ENCODE measurements at places on chromosomes 1 and 21.

- no peak for DNase-seq
These were observed 104.7 kb upstream of the KIAA0040 start for GRCh38 chr1:175297291-175297690.

DNA sequence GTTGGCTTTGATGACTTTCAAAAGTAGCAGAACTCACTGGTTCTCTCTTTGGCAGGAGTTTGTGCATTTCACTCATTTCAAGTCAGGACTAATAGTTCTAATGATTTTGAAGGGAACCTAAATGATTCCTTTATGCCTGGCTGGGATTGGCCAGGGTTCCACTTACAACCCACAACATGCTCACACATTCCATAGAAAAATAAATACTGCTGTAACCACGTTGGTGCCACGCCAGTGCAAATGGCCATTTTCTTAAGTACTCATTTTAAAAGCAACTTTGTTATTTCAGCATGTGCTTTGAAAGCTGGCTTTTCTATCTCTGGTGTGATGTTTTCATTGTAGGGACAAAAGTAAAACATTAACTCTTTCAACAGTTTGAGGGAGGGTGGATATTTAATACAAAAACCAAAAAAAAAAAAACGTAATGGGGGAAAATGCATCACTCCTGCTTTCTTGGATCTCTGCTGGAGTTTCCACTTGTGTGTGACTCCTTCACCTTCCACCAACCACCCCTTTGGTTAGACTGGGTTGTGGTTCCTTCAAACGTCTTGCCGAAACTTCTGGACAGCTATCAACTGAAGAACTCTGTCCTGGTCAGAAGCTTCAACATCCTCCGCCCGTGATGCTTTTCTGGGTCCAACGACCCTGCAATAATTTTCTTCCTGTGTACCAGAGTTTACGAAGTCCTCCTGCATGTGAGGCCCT, 300.4 kb upstream of the RUNX1 start:
- no peak for DNase-seq

- DNase-seq, result peak; percentile 63
These were observed at the start of gene TFAP2E for GRCh38 chr1:35573198-35574124. TSS of gene TFAP2E (plus strand) at chr1:35573314. CDS start at chr1:35573578, 264 bp downstream.

DNA sequence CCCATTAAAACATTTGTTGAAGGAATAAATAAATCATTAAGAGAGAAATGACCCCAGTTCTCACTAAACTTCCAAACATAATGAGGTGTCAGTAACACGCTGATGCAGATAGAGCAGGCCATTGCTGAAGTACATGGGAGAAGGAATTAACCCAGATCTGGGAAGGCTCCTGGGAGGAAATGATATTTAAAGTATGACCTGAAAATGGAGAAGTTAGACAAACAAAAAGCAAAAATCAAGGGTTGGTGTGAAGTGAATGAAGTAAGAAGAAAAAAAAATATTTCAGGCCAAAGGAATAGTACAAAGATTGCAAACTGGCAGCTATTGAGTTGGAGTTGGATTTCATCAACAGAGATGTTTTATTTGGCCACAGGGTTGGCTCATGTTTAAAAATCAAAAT, 71.4 kb downstream of the RGS2 start:
- no peak for DNase-seq

DNA sequence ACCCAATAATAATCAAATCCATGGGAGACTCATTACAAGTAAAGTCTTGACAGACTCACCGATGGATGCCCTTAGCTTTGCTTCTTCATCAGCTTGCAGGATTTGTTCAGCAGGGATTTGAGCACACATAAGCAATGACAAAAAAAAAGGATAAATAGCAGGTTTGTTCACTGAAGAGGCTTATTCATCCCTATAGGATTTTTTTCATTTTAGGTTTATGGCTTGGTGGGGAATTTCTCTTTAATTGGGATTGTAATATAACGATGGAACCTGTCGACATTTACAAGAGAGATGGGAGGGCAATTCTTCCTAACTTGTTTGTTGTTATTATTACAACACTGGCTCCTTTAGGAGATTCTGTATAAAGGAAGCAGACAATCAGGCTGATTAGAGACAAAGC, 649.1 kb upstream of the PLXNA2 start:
- DNase-seq, result no peak

GRCh38 chr21:14241297-14241696, 25.3 kb downstream of the RBM11 start:
- DNase-seq, result no peak

DNA sequence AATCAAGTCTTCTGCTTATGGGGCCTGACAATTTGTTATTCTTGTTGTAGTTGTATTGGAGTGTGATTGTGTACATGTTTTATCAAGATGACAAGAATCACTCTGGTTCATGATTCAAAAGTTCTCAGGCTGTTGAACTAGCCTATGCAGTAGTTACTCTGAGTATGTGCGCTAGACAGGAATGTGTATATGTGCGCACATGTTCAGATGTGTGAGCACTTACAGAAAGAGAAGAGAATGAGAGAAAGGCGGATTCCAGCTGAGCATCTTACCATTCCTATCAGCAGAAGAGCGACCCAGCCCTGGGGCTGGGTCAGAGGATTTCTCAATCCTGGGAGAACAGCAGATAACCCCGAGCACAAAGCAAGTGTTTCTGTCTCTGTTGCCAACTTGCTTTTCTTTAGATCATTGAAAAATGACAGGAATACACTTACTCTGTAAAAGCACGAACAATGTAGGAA, 110.8 kb upstream of the HOOK1 start:
- DNase-seq, result no peak

GRCh38 chr1:21216835-21217811, 40.4 kb upstream of the EIF4G3 start:
- peak; percentile 28 for DNase-seq

DNA sequence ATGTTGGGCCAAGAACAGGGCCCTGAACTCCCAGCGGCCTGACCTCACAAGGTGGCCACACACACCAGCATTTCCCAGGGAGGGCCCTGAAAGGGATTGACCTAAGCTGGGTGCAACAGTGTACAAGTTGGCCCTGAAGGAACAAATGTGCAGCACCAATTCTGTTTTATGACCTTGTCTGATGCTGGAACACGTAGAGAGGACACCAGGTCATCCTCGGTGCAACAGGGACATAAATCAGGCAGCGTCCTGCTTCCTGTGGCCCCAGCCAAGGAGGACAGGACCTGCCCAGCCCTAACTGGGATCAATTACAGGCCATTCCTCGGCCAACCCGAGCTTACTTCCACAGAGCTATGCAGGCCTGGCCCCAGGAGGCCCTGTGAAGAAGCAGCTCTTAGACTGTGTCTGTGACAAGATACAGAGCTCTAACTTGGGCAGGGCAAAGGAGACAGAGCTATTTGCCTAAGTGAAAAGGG, 12.8 kb upstream of the PHC2 start:
- DNase-seq, result no peak

- peak; percentile 60 for DNase-seq
These were observed 73.9 kb upstream of the VTCN1 start for GRCh38 chr1:117284399-117285215.

DNA sequence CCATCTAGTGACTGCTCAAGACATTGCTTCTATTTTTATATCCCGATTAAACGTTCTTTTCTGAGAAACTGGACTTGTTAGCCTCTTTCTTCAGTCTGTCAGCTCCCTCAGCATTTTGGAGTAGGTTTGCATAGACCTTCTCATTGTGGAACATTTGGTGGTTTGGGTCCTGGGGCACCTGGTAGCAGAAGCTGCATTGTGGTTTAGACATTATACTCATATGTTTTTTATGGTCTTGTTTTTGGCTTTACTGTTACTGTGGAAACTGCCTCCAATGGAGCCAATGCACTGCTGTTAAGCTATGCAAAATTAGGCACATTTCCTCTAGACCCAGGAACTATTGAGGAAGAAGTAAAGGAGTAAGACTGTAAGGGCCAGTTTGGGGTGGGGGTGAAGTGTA, 36.7 kb upstream of the LRRC8B start:
- DNase-seq, result no peak

GRCh38 chr1:103569493-103569892, 1.9 kb upstream of the AMY2B start:
- DNase-seq, result no peak

DNA sequence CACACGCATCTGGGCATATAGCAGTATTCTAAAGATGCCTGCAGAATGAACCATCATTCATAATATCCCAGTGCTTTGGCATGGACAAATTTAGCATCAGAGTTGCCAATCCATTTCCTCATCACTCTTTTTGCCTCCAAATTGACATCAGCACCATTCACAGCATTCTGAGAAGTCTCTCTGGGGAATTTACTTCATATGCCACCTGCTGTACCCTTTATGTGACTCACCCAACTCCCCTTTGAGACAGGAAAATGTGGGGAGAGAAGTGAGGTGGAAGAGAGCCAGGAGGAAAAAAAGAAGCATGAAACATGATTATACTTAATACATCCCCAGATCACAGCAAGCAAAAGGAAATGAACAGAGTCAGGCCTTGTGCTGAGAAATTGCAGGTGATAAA, 37.4 kb downstream of the RAB3B start:
- DNase-seq, result no peak

- peak; percentile 33 for DNase-seq
These were observed 97.2 kb downstream of the WDR64 start for GRCh38 chr1:241749041-241749944.

- no peak for DNase-seq
These were observed 142.8 kb downstream of the ETS2 start for GRCh38 chr21:38948377-38949069.

GRCh38 chr1:24156542-24157260, 13.8 kb upstream of the IL22RA1 start:
- DNase-seq, result no peak

DNA sequence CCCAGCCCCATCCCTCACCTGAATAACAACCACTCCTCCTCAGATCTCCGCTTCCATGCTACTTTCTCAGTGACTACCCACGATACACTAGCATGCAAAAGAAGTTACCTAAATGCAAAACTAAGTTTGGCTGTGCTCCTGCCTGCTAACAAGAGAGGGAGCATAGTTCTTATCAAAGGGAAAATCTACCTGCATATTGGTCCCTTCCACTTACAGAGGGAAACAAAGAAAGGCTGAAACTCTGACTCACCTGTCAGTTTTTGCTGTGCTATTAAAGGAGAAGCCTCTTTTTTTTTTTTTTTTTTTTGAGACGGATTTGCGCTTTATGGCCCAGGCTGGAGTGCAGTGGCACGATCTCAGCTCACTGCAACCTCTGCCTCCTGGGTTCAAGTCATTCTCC, 43.8 kb upstream of the RAVER2 start:
- no peak for DNase-seq

DNA sequence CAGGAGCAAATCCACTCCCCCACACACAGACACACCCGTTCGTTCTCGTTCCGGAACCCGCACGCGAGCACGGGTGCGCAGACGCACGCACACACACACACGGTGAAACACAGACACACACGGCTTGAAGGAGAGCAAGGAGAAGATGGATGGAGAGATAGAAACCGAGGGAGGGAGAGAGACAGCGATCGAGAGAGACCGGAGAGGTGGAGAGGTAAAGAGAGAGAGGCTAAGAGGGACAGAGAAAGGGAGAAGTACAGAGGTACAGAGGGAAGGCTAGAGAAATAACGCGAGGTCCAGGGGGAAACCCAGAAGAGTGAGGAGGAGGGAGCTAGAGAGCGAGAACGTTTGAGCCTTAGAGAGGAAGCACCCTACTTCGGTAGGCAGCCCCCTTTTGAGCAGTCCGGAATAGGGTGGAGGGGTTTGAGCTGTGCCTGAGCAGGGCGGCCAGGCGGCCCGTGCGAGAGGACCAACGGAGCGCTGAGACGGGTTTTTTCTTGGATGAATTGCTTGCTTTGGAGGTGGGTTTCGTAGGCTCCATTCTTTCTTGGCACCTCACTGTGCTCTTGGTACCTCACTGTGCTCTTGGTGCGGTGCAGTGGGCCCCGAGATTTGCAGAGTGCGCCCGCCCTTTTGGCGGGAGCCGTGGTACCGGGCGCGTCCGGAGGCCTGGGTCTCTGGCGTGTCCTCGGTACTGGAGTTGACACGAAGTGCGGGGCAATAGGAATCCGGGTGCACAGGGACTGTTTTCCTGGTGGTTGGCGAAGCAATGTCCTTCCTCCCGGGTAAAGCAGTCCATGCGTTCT, 88.4 kb upstream of the RHOU start:
- DNase-seq, result peak; percentile 38

DNA sequence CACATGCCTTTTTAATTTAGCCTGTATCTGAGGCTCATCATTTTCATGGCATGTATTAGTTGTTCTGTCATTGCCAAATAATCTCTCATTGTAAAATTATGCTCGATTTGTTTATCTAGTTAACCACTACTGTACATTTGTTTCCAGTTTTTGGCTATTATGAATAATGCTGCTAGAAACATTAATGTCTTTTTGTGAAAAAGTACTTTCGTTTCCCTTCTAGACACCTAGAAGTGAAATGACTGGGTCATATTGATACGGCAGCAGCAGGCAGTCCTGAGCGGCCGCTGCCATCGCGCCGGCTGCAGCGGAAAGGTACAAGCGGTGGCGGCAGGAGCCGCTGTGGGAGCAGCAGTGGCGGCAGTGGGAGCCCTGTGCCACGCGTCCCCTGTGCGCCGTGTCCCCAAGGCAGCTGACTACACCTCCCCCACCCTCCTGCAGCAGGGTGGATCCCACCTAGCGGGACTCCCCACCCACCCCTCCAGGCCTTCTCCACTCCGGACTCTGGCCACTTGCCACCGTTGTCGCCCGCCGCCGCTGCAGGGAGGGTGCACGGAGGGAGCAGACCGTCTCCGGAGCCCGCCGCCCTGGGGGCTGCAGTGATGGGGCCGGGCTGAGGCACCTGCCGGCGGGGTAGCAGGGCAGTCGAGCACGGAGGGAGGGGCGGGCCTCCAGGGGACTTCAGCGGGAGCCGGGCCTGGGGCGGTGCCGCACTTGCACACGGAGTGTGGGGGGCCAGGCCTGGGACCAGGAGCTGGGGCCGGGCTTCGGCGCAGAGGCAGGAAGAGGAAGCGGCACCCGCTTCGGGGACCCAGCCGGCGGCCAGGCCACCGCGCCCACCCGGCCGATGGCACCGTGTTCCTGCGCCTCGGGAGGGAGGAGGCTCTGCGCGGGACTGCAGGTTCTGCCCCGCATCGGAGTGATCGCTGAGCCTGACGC, 66.8 kb upstream of the RGS7 start:
- DNase-seq, result no peak

DNA sequence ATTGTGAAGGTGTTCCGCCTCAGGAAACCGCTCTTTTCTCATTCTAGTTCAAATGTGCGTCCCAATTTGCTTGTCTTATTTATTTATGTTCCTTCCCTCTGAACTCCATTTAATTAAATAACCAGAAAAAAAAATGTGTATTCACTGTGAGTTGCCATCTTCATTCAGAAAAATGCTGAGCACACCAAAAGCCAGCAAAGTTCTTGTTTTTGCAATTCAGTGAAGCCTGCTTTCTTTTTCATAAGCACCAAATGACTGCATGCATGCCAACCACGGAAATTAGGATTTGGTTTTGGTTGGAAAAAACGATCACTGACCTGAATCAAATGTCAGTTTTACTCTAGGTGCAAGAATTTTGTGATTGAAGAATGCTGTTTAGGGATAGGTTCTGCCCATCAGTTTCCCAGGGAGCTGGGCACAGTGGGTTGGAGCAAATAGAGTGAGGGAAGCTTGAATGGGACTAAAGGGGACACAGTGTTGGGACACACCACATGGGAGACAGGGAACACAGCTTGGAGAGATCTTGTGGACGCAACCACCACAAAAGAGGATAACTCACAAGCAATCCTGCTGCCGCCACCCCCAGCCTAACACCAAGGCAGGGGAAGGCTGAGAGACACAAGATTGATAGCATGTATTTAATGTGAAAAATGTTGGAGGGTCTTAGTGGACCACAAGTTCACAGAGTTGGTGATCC, 183.4 kb upstream of the GALNT2 start:
- DNase-seq, result no peak
